ENCODE measurements at places on chromosomes 12 and 14.

- DNase-seq: no peak
Measured at GRCh38 chr12:101216810-101217209, 6.8 kb upstream of the SLC5A8 start.

GRCh38 chr12:113359133-113359938, 949 bp downstream of the PLBD2 start:
- DNase-seq: peak; percentile 28

DNA sequence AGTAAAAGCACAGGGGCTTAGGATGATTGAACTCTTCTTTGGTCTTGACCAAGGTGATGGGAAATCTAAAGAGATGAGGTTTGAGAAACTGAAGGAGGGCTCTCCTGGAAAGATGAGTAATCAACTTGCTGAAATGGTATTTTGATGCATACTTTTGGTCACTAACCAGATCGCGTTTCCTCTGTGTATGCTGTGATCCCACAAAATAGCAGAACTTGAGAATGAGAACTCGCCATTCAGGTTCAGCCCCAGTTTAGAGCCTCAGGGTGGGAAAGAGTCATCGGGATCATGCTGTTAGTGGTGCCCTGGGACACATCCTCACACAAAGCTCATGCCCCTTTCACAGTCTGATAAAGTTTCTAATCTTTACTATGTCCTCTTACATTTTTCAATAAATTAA, 488.8 kb downstream of the ETNK1 start:
- no peak for DNase-seq

- DNase-seq: no peak
Measured at GRCh38 chr14:54591461-54591860, 24.5 kb downstream of the SAMD4A start.

GRCh38 chr12:77070382-77070781, 5.0 kb upstream of the E2F7 start:
- DNase-seq: no peak

- DNase-seq: no peak
Measured at GRCh38 chr14:104887623-104888488, 22.8 kb downstream of the CEP170B start.

GRCh38 chr14:59316151-59316830, 127.8 kb downstream of the DAAM1 start:
- DNase-seq: no peak
